NAMALWA (cell line): ENCODE measurements at places on chromosomes 16 and 17.

- DNase-seq = no peak
Observed at GRCh38 chr17:61669522-61669921, 78.5 kb upstream of the NACA2 start.

DNA sequence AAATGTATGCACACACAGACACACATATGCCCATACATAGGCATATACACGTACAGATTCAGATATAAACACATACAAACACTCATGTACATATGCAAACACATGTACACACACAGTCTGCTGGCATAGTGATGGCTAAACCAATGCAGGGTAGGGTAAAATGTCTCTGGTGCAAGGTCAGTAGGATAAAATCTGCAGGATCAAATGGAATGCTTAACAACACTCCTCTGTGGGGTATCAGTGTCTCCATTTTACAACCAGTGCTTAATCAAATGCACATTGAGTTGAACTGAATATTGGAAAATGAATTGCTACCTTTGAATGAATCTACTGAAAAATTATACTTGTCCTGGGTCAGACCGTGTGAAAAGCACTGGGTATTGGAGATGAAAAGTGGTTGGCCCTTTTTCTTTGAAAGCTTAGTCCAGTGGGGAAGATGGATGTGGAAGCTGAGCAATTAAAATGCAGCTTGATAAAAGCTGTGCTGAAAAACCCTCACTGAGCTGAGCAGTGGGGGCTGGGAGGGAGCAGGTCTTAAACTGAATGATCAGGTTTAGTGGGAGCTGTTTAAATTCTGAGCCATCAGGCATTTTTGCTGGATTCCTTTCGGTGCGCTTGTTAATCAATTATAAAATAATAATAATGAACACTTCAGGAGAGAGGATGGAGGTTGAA, 314.7 kb downstream of the HAPSTR1 start:
- DNase-seq = no peak

- DNase-seq = peak; percentile 42
Observed at GRCh38 chr17:16304830-16305229, 48.4 kb downstream of the CENPV start.

- peak; percentile 39 for DNase-seq
Observed at GRCh38 chr17:28518132-28518531, 12.0 kb downstream of the FOXN1 start.

- no peak for DNase-seq
Observed at GRCh38 chr16:62406387-62406786, 370.1 kb upstream of the CDH8 start.

DNA sequence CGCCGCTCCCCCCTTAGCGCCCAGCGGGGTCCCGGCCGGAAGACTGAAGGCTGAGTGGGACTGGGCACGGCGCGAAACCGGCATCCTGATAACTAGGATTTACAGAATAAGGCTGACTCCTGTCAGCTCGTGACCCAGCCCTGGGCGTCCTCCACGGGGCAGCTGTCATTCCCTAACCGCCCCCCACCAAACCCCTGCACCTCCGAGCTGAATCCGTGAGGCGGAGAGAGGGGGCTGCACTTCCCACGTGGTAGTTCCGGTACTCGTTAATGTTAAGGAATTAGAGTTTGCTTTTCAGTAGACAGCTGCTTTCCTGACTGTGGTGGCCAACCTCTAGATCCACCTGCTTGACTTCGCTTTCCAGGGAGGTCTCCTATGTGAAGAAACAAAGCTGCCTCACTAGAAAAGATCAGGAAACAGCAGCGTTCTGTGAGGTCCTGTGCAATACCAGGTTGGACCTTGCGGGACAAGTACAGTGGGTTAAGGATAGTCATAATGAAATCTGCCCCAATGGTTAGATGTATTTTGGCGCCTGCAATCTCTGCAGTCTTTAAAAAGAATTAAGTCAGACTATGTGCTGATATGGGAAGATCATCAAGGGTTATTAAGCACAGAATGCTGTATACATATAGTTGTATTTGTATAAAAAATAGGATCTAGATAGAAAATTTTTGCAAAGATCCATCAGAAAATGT, 1.1 kb upstream of the WBP2 start:
- DNase-seq = peak; percentile 78

- DNase-seq = no peak
Observed at GRCh38 chr17:77456951-77457548, 316.3 kb downstream of the SEC14L1 start.

- no peak for DNase-seq
Observed at GRCh38 chr16:51801635-51802034, 650.6 kb upstream of the SALL1 start.

DNA sequence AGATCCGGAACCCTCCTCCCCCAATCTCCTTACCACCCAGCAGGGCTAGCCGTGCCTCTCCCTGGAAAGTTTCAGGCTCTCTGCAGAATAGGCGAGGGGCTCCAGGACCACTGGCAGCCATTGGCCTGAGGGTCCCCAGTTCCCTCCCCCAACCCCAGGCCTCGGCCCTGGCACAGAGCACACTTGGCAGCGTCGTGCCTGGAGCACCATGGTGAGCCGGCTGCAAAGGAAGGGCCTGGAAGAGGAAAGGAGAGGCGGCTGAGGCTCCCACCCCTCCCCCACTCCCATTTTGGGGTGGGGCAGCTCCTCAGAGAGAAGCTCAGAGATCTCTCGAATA, 369 bp upstream of the BTBD17 start:
- DNase-seq = no peak

DNA sequence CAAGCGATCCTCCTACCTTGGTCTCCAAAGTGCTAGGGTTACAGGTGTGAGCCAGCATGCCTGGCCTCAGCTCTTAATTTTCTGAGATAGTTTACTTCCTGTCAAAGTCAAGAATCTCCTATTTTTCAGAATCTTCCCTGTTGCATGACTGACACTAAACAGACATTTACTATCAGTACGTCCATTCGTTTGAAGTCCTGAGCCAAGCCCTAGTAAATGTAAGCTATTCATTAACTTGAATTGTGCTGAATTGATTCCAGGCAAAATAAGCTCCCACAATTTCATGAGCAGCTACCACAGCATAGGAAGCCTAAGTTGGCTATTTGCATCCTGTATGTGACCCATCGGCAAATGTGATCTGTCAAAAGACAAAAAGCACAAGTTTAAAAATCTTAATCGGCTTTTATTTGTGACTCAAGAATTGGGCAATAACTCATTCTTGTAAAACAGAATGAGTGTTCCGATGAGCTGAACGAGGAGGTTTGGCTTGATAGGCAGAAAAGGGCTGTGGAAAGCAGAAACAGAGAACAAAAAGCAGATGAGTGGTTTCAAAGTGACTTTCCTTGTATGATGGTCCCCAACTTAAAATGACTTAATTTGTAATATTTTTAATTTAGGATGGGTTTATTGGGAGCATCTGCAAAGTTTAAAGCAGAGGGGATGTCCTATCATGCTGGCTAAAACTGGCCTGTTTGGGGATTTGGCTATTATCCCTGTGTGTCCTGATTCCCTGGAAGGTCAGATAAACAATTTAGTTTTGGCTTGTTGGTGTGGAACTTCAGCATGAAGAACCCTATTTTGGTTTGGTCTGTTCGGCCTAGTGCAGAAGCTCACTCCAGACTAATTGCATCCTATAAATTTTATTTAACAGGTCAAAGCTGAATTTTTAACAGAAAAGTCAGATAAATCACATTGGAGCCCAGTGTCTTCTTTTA, 14.2 kb downstream of the RNF112 start:
- DNase-seq = no peak

- DNase-seq = no peak
Observed at GRCh38 chr16:50848755-50849514, 107.0 kb downstream of the CYLD start.

DNA sequence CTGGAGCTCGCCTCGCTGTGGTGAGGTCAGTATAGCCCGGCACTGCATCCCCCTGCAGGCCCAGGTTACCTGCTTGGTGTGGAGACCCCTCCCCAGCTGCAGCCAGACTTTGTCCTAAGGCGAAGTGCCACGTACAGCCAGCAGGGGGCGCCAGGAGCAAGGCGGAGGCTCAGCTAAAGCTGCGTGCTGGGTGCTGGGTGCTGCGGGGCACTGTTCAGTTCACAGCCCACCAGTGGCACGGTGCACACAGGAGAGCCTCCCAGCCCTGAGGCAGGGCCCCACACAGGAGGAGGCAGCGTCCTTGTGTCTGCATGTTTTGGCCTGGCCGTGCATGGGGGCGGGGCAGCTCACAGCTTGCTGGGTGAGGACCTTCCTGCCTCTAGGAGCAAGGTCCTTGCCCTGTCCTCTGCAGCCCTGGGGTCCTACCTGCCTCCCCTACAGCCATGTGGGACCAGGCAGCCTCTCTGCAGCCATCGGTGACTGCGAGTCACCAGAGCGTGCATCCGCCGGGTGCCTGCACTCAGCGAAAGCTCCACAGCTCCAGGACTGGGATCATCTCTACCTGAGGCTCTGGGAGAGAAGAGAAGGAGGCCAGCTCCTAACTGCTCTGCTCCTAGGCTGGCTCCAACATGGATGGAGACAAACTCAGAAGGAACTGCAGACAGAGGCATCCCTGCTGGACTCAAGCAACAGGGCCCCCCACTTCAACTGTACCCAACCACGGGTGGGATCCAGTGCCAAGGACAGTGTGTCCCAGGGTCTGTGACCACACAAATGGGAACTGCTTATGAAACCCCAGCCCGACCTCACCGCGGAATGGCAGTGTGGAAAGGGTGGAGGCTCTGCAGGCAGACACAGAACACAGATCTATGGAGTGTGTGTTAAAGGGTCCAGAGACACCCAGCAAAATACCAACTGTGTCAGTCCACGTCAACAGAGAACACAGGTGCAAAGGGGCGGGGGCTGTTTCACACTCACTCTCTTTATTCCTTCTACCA, 19.0 kb downstream of the SLC7A5 start:
- DNase-seq = peak; percentile 87

- DNase-seq = no peak
Observed at GRCh38 chr17:43449470-43450248, 34.1 kb upstream of the DHX8 start.

DNA sequence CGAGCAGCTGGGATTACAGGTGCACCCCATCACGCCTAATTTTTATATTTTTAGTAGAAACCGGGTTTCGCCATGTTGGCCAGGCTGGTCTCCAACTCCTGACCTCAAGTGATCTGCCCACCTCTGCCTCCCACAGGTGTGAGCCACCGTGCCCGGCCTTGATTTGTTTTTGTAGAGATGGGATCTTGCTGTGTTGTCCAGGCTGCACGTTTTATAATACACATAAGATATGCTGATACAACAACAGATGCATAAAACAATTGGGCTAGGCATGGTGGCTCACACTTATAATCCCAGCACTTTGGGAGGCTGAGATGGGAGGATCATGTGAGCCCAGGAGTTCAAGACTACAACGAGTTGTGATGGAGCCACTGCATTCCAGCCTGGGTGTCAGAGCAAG, 6.0 kb downstream of the USP36 start:
- no peak for DNase-seq

DNA sequence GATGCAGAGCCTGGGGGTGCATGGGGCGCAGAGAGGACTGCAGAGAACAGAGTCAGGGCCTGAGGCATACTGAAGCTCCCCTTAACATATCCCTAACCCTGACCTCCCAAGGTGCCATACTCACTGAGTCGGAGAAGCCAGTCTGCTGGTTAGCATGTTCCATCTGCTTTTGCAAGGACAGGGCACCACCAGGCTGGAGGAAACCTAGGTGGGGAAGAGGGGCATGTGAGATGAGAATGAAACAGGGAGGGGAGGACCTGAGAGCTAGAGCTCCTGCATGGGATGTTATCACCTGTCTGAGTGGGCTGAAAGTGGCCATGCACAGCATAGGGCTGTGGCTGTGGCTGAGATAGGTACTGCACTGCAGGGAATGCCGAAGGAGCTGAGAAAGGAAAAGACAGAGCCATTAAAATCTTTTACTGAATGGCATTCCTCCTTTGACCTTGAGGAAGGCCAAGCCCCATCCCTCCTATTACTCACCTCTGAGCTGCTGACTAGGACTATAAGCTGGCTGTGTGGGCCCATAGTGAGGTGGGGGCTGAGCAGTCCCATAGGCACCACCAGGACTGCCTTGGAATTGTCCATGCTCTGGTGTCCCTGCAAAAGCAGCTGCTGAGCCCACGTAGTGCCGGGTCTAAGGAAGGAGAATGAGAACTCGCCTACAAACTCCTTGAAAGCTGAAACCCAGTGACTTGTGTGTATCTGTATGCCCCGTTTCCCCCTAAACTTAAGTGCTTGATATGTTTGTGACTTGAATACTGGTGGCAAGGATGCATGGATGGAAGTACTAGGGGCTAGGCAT, 1.9 kb downstream of the GPS2 start:
- peak; percentile 46 for DNase-seq

DNA sequence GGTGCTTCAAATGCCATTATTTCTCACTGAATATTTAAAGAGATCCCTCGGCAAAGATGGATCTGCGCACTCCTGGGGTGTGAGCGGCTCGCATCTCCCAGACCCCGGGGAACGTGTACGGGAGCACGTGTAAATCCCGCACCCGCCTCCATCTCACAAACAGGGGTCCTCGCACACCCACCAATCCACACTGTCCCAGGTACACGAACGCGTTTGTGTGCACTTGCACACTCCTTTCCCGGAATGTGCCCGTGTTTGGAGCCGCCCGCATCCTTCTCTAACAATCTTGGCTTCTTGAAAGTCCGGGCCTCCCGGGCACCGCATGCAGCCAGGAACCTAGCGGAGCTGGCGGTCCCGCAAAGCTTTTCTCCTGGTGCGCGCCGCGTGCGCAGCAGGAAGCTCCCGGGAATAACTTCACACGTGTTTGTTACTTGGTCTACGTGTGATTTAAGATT, 2.5 kb upstream of the SALL1 start:
- DNase-seq = no peak

DNA sequence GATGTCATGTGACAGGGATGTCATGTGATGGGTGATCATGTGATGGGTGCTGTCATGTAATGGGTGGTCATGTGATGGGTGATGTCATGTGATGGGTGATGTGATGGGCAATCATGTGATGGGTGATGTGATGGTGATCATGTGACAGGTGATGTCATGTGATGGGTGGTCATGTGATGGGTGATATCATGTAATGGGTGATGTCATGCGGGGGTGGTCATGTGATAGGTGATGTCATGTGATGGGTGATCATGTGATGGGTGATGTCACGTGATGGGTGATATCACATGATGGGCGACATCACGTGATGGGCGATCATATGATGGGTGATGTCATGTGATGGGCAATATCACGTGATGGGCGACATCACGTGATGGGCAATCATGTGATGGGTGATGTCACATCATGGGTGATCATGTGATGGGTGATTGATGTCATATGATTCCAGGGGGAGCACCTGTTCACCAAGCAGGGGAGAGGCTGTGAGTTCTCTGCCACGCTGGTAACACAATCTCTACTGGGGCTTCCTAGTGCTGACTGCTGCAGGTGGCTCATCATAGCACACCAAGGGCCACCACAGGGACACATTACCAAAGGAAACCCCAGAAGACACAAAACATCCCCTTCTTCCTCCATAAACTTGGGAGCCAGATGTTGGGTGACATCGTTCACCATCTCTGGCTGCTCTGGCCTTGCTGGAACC, 16.5 kb downstream of the CD300LB start:
- DNase-seq = no peak

- DNase-seq = peak; percentile 13
Observed at GRCh38 chr16:23026784-23027362, 122.4 kb downstream of the USP31 start.

DNA sequence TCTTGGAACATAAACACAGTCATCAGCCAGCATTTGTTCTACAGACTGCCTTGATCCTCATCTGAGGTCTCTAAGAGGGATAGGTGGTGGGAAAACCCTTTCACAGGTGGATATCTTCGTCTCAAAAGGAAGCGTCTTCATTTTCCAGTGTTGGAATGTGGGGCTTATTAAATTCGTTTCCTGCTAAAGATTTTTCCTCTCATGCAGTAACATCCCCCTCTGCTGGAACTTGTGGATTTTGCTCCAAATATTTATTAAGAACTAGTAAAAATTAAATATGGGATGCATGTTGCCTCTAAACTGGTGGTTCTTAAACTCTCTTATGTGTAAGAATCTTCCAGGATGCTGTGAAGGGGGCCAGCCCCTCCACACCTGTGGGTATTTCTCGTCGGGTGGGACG, 20.1 kb upstream of the MLYCD start:
- DNase-seq = peak; percentile 7
